Keratinocyte (primary cell): ENCODE measurements at places on chromosomes 5 and 9. TPM values are rescaled to one million over a fixed set of nuclear protein-coding genes. Genes with fewer than 3 reads are reported as not detected.

Gene ADRA1B
- 0.18 to 0.77 TPM (median 0.23 TPM) in 3 replicates for polyA plus RNA-seq

Gene PKD2L2
- 0.10 TPM in 1 of 3 replicates, not detected in the others for polyA plus RNA-seq

Gene CNTFR
- 0.42 to 1.5 TPM (median 0.66 TPM) in 3 replicates for polyA plus RNA-seq

Gene PCDHB15
- 0.03 to 0.31 TPM (median 0.09 TPM) in 3 replicates for polyA plus RNA-seq

DNA sequence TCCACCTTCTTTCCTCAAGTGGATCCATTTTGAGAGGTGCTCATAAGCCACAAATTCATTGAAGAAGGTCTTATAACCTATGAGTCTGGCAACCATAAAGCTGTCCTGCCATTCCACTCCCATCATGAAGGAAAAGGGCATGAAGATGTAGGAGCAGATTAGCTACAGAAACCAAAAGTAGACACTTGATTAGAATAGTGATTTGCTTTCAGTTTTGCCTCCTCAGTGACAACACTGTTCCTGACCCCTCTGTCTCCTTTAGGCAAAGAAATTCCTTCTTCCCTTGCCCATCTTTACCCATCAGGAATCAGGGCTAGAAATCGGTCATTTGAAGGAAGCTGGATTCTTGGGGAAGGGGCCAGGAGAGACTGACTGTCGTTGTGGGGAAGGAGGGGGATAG, 55.2 kb downstream of the SLC28A3 start:
- H3K4me3 ChIP-seq = no peak overlapping the region
- no peak for DNase-seq
- H3K36me3 ChIP-seq = no peaks in the 10 kb centered on the region
- H3K4me1 ChIP-seq = no peaks in the 10 kb centered on the region

- H3K27ac ChIP-seq = no peak overlapping the region
- peaks cover 7% of the 10 kb centered on the region for H3K4me1 ChIP-seq
- peaks cover 77% of the 10 kb centered on the region for H3K27me3 ChIP-seq
- H3K4me3 ChIP-seq = peak overlapping the region; percentile 9
Observed at GRCh38 chr9:1051584-1052275, 1.6 kb downstream of the DMRT2 start.

GRCh38 chr5:42015681-42016080, 90.6 kb downstream of the FBXO4 start:
- DNase-seq = no peak
- H3K36me3 ChIP-seq = no peaks in the 10 kb centered on the region
- H3K4me1 ChIP-seq = no peaks in the 10 kb centered on the region
- no peak overlapping the region for H3K4me3 ChIP-seq
- no peaks in the 10 kb centered on the region for H3K27me3 ChIP-seq

DNA sequence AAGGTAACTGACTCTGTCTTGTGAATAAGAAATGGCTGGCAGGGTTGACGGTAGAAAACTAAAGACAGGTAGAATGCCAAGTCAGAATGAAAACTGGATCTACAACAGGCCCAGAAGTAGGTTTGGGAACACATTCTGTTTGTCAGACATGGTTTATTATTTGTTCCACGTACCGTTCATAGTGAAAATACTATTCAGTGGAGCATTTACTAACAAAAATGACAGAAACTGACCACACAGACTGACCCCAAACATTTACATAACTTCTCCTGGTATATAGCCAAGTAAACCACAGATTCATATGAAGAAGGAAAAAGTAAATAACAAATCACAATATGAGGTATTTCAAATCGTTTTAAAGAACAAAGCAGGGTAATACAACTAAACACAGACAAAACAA, 73.7 kb downstream of the SLC38A9 start:
- peaks cover 3% of the 10 kb centered on the region for H3K4me1 ChIP-seq
- DNase-seq = no peak
- H3K27ac ChIP-seq = no peak overlapping the region

DNA sequence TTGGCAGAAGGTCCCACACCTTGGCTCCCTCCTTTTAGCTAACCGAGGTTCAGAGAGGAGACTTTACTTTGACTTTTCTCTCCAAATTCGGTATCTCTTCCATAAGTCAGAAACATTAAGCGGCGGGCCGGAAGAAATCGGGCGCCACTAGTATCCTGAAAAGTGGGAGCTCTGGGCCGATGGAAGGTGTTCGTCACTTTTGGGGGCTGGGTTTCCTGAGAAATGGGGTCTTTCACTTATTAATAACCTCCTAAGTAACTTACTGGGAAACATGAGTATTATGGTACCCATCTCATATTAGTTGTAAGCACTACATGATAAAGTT, 716 bp downstream of the STX17 start:
- H3K36me3 ChIP-seq = no peaks in the 10 kb centered on the region
- peak overlapping the region; percentile 87 for H3K4me3 ChIP-seq
- DNase-seq = no peak

GRCh38 chr9:77997611-77998284, 33.9 kb downstream of the GNAQ start:
- H3K36me3 ChIP-seq = peaks cover 6% of the 10 kb centered on the region
- no peak for DNase-seq
- no peak overlapping the region for H3K4me3 ChIP-seq
- peaks cover 27% of the 10 kb centered on the region for H3K4me1 ChIP-seq
- H3K27me3 ChIP-seq = no peaks in the 10 kb centered on the region

GRCh38 chr9:126152622-126153362, 173.8 kb upstream of the MVB12B start:
- DNase-seq = no peak
- no peak overlapping the region for H3K27ac ChIP-seq
- H3K36me3 ChIP-seq = no peaks in the 10 kb centered on the region
- no peak overlapping the region for H3K4me3 ChIP-seq
- peaks cover 22% of the 10 kb centered on the region for H3K27me3 ChIP-seq

- no peak overlapping the region for H3K27ac ChIP-seq
- H3K4me3 ChIP-seq = no peak overlapping the region
- no peaks in the 10 kb centered on the region for H3K4me1 ChIP-seq
- DNase-seq = no peak
Observed at GRCh38 chr5:171223927-171224326, 85.1 kb upstream of the TLX3 start.

- no peaks in the 10 kb centered on the region for H3K36me3 ChIP-seq
- no peak for DNase-seq
- no peaks in the 10 kb centered on the region for H3K4me1 ChIP-seq
- H3K27me3 ChIP-seq = no peaks in the 10 kb centered on the region
Observed at GRCh38 chr5:136642976-136643375, 277.6 kb upstream of the TRPC7 start.

- H3K36me3 ChIP-seq = no peaks in the 10 kb centered on the region
- H3K27ac ChIP-seq = no peak within 1 kb of the TSS
- H3K4me3 ChIP-seq = peak within 1 kb of the TSS; percentile 67
- peaks cover 12% of the 10 kb centered on the region for H3K4me1 ChIP-seq
- no peak for DNase-seq
Observed at GRCh38 chr5:128965011-128965637, at the start of gene SLC27A6. SLC27A6 (plus strand) TSS chr5:128965488; CDS start chr5:128966138, 650 bp downstream.

DNA sequence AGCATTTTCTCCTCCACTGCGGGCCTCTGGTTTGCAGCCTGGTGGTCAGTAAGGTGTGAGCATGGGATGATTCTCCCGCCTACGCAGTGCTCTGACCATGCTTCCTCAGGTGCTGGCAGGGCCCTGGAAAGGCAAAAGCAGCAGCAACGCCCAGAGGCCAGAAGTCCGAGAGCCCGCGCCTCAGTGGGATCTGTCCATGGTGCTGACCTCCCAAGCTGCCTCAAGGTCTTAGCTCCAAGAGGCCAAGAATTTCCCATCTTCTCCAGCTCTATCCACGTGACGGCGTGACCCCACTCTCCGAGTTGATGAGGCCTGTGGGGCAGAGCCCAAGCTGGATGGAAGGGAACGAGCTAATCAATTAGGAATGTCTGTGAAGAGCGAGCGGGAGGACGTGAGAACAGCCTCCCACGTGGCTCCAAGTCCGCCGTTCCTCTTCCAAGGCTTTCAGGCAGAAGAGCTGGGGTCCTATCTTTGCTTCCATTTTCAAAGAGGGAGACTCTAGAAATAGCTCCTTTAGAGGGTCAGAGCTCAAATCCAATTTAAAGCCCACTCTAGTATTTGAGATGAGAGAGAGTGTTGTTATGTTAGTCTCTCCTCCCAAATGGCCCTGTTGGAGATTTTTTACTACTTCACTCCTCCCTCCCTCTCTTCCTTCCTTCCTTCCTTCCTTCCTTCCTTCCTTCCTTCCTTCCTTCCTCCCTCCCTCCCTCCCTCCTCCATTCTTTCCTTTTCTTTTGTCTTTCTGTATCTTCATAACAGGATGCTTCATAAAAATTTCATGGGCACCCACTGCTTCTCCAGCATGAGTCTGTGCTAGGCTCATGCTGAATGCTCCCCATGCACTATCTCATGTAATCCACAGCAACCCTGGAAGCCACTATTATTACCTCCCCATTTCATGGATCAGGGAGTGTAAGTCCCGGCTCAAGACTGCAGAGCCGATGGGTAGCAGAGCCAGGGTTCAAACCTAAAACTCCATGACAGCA, 69.3 kb downstream of the OLFM1 start:
- no peak overlapping the region for H3K27ac ChIP-seq
- H3K4me1 ChIP-seq = no peaks in the 10 kb centered on the region
- H3K27me3 ChIP-seq = no peaks in the 10 kb centered on the region
- no peak for DNase-seq

DNA sequence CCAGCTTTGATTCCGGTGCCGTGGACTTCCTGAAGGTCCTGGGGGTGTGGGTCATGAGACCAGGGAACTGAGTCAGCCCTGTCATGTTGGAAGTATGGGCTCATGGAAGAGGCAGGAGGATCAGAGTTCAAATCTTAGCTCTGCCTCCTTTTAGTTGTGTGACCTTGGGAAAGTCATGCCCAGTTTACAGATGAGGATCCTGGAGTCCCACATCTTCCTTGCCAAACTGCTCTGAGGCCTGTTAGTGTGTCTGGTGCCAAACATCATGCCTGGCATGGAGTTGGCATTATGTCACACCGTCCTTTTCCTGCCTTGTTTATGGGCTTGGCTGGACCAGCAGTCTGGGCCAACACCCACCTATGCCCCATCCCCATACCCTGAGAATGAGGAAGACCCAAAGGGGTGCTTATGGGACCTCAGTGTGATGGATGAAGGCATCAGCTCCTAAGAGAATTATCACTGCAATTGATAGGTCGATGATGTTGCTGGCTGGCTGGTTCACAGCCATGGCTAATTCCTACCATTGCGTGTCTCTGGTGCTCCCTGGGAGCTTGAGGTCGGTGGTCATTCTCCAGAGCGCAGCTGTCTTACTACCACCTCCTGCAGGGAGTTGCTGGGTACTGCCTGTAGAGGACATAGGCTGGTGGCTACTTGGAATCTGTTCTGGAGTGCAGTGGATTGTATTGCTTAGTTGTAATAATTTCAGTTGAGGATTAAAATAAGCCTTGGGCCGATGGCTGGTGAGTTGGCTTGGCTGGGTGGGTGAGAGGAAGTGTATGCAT, 140.5 kb upstream of the PITX1 start:
- peaks cover 26% of the 10 kb centered on the region for H3K27me3 ChIP-seq
- no peaks in the 10 kb centered on the region for H3K36me3 ChIP-seq
- H3K27ac ChIP-seq = no peak overlapping the region
- DNase-seq = no peak

DNA sequence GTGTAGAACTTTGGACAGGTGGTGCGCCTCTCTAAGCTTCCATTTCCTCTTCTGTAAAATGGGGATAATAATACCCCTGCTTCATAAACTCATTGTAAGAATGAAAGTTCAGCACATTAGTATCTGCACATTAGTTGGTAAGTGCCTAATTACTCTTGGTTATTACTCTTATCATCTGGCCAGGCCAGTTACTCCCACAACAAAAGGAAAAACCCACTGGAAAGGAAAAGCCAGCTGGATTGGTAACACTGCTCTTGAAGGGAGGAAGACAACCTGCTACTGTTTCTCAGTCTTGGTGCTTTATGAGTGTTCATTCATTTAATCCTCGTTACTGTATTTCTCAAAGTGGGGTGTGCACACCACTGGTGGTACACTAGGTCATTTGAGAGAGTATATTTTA, 251.4 kb downstream of the ARHGAP26 start:
- H3K4me1 ChIP-seq = peaks cover 4% of the 10 kb centered on the region
- no peaks in the 10 kb centered on the region for H3K36me3 ChIP-seq
- H3K27me3 ChIP-seq = no peaks in the 10 kb centered on the region
- DNase-seq = no peak

DNA sequence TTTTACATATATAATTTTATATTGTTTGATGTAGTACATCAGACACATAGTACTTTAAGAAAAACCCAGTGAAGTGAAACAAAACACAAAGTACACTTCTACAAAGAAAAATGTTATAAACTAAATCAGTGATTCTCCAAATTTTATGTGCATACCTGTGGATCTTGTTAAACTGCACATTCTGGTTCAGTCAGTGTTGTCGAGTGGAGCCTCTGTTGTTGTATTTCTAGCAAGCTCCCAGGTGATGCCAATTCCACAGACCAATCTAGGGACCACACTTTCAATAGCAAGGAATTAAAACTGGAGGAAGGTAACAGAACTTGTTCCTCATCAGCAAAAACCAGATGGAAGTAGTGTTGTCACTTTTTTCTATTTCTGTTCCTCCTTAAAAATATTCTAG, 183.8 kb upstream of the CD180 start:
- no peak overlapping the region for H3K27ac ChIP-seq
- peaks cover 11% of the 10 kb centered on the region for H3K4me1 ChIP-seq
- no peaks in the 10 kb centered on the region for H3K27me3 ChIP-seq
- no peak overlapping the region for H3K4me3 ChIP-seq
- DNase-seq = no peak
- H3K36me3 ChIP-seq = no peaks in the 10 kb centered on the region

- no peaks in the 10 kb centered on the region for H3K27me3 ChIP-seq
- no peaks in the 10 kb centered on the region for H3K4me1 ChIP-seq
- no peaks in the 10 kb centered on the region for H3K36me3 ChIP-seq
- DNase-seq = no peak
- H3K27ac ChIP-seq = no peak overlapping the region
Observed at GRCh38 chr5:11854936-11855335, 49.3 kb downstream of the CTNND2 start.

GRCh38 chr5:43409809-43410271, 2.4 kb downstream of the CCL28 start:
- no peak for DNase-seq
- no peaks in the 10 kb centered on the region for H3K4me1 ChIP-seq
- H3K36me3 ChIP-seq = no peaks in the 10 kb centered on the region
- H3K27ac ChIP-seq = no peak overlapping the region

GRCh38 chr5:112440031-112440430, 21.0 kb upstream of the EPB41L4A start:
- no peaks in the 10 kb centered on the region for H3K27me3 ChIP-seq
- H3K36me3 ChIP-seq = no peaks in the 10 kb centered on the region
- no peak overlapping the region for H3K27ac ChIP-seq

- no peaks in the 10 kb centered on the region for H3K4me1 ChIP-seq
- H3K4me3 ChIP-seq = no peak overlapping the region
- H3K27me3 ChIP-seq = no peaks in the 10 kb centered on the region
- H3K36me3 ChIP-seq = no peaks in the 10 kb centered on the region
- H3K27ac ChIP-seq = no peak overlapping the region
- no peak for DNase-seq
Observed at GRCh38 chr9:72494051-72494450, 27.4 kb upstream of the TMC1 start.

DNA sequence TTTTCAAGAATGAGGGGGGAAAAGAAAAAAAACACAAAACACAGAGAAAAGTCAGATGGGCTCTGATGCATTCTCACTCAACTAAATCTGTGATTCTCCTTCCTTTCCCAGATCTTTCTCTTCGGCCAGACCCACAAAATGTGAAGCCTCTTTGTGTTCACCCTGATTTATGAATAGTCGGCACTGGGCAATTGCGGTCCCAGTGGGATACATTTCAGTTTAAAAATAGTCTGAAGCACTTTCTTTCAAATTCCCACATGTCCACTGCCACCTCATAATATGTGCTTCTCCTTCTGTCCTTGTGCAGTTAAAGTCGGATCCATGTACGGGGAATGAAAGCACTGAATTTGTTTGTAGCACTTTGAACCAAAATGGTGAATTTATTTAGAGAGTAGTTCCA, 995.4 kb upstream of the WWC1 start:
- H3K27me3 ChIP-seq = no peaks in the 10 kb centered on the region
- H3K36me3 ChIP-seq = no peaks in the 10 kb centered on the region
- no peak overlapping the region for H3K27ac ChIP-seq
- H3K4me1 ChIP-seq = peaks cover 23% of the 10 kb centered on the region
